ENCODE measurements at places on chromosomes 11 and 22.

DNA sequence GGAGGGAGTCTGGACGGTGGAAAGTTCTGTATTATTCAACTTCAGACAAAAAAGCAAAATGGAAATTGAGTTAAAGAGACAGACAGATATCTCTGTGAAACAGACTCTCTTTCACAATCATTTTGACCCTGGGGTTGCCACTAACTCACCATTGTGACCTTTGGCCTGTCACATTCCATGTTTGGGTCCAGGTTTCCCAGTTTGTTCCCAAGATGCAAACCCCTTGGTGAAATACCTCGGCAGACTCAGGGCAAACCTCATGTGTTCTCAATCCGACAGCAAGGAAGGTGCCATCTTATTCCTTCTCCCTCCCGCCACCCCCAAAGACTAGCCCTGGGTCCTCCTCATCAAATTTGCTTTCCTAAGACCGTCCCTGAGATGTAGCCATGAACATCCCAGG lies 41.8 kb downstream of the GALNT18 start:
- DNase-seq: no peak

DNA sequence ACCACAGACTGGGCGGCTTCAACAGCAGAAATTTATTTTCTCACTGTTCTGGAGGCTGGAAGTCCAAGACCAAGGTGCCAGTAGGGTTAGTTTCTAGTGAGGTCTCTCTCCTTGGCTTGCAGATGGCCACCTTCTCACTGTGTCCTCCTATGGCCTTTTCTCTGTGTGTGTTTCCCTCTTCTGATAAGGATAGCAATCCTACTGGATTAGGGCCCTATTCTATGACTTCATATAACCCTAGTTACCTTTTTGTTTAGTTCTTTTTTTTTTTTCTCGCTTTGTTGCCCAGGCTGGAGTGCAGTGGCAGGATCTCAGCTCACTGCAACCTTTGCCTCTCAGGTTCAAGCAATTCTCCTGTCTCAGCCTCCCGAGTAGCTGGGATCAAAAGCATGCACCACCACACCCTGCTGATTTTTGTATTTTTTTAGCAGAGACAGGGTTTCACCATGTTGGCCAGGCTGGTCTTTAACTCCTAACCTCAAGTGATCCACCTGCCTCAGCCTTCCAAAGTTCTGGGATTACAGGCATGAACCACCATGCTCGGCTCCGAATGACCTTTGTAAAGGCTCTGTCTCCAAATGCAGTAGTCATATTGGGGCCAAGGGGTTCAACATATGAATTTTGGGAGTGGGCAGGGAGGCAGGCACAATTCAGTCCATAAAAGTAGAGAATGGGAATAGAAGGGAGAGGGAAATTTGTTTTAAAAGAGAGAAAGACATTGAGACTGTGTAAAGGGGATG lies 25.5 kb upstream of the NNMT start:
- DNase-seq: no peak

GRCh38 chr22:31098632-31099110 lies 8.7 kb downstream of the SELENOM start:
- no peak for DNase-seq

DNA sequence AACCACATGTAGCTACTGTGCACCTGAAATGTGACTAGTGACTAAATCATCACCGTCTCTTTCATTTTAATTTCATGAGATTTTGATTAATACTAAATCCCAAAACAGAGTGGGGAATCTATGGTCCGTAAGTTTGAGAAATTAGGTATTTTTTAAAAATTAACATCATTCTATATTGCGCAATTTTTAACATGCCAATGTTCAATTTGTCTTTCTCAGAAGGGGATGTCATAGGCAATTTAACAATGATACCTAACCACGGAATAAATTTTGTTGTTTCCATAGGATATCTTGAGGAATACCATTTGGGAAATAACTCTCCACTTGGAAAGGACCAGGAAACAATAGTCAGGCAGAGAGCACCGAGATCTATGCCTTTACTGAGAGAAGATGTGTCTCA lies 267.7 kb downstream of the FAM76B start:
- no peak for DNase-seq

- DNase-seq: no peak
Measured at GRCh38 chr11:110433393-110434333, 3.9 kb downstream of the FDX1 start.

DNA sequence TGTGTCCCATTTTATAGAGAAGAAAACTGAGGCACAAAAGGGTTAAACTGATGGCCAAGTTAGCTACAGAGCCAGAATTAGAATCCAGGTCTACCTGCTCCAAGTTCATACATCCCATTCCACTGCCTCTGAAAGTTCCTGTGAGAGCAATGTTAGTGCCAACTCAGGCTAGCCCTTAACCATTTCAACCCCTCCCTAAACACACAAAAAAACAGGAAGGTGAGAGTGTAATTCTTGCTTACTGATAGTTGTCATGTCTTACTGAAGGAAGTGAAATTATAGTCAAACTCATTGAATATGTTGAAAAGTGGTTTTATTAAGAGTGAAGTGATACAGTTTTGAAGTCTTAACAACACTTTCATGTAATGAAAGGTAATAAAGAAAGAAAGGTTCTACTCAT lies 2.9 kb upstream of the E2F8 start:
- DNase-seq: no peak

- no peak for DNase-seq
Measured at GRCh38 chr11:84247926-84248325, 961.8 kb upstream of the CCDC90B start.

DNA sequence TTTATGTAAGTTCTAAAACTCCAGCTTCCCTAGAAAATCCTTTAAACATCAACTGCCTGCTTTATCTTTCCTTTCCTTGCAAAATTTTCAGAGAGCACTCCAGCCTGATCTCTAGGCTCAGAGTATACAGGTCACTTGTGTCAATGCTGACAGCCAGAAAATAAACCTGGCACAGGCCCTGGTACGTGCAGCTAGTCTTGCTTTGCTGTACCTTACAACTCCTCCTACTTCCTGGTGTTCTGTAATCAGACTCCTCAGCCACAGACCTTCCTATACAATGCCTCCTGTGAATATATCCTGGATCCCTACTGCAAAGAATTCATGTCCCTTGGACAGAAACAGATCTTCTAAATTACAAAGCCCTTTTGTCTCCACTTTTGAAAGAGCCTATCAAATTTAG lies 24.2 kb upstream of the TMEM123 start:
- no peak for DNase-seq

DNA sequence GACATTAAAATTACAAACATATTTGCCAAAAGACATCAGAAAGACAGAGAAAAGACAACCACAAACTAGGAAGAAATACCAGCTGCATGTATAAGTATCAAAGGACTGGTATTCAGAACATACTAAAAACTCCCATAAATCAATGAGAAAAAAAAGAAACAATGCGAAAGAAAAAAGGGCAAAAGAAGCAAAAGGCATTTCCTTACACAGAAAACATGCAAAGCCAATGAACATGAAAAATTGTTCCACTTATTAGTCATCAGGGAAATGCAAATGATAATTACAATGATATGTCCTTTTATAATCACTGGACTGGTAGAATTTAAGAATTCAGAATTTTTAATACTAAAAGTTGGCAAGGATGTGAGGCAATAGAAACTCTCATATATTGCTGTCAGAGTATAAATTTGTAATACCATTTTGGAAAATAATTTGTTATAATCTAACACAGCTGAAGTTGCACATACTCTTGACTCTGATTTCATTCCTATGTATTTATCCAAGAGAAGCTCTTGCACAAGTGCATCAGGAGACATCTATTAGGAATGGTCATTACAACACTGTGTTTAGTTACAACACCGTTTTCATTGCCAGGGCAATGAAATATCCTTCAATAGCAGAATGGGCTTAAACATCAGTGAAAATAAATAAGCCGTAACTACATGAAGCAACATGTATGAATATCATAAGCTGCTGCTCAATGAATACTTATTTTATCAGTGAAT lies 279.7 kb downstream of the SWAP70 start:
- DNase-seq: peak; percentile 67

GRCh38 chr11:35980686-35981390 lies 37.0 kb downstream of the LDLRAD3 start:
- DNase-seq: peak; percentile 51

DNA sequence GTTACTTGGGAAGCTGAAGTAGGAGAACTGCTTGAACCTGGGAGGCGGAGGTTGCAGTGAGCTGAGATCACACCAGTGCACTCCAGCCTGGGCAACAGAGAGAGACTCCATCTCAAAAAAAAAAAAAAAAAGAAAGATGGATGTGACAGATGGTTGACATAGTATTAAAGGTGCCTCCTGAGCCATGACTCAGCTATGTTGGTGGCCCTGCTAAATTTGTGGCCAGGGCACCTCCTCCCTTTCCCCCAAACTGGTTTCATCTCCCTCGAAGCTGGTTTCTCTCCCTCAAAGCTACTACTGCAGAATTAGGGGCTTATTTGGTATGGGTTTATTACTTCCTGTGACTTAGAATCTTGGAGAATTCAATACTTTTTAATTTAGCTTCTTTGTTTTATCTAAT lies 31.5 kb downstream of the SDHD start:
- DNase-seq: no peak

DNA sequence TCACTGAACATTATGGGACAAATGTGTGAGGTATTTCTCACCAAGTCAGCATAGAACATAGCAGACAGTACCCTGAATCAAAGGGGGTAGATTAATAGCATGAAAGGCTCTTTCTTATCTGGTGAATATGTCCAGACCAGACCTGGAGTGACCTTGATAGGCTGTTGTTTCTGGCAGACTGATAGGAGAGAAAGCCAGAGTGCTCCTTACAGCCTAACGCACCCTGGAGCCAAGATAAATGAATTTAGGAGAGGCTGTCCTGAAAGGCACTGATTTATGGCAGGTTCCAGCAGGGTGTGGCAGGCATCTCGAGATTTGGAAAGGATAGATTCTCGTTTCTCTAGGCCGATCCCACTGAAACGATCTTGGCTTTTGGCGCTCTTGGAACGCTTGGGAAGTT lies 204.6 kb downstream of the DBX1 start:
- DNase-seq: no peak

GRCh38 chr11:44377121-44377520 lies 67.2 kb upstream of the ALX4 start:
- no peak for DNase-seq

- no peak for DNase-seq
Measured at GRCh38 chr22:39940757-39941305, 19.4 kb upstream of the TMA7B start.

DNA sequence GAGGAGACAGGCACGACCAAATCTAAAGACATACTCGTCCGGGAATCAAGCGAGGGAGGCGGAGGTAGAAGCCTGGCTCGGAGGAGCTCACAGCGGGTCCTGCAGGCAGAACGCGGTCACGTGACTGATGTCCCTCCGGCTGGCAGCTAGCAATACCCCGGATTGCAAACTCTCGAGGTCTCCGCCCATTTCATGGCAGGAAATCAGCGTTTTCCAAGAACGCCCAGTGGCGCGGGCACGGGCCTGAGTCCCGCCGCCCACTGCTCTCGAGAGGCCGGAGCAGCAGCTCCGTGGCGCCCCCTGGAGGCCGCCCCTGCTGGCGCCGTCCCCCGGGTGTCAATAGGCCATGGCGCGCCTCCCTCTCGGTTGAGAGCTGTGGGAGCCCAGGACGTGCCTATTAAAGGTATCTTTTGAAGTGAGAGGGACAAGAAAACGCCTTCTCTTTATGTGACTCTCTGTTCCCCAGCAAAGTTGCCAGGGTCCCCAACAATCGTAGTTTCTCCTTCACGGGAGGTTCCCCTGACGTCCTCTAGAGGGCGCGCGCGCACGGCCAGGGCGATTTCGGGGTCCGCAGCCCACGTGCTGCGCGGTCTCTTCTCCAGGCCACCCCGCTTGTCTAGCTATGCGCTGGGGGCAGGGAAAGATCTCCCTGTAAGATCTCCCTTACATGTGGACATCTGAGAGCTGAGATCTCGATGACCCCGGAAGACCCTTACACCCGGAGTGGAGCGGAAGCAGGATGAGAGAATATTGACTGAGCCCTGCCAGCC lies 37.3 kb upstream of the RBFOX2 start:
- DNase-seq: peak; percentile 89

GRCh38 chr22:37351232-37351631 lies 68.9 kb downstream of the CYTH4 start:
- DNase-seq: no peak

- DNase-seq: no peak
Measured at GRCh38 chr22:48098243-48098920, 1335.9 kb downstream of the TBC1D22A start.

DNA sequence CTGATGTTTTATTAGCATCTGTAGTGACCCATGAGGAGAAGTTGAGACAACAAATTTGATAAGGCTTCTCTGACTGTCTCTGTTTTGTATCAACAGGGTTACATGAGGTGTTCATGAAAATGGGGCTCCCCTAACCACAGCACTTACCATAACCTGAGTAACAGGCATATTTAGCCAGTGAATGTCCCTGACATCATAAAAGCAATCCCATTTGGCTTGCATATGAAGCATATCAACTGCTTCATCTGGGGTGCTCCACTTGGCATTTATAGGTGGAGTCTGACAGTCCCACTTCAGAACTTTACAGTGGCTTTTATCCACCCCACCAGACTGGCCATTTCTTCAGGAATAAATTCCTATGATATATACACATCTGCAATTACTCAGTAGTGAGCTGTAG lies 257.6 kb downstream of the LUZP2 start:
- DNase-seq: no peak

DNA sequence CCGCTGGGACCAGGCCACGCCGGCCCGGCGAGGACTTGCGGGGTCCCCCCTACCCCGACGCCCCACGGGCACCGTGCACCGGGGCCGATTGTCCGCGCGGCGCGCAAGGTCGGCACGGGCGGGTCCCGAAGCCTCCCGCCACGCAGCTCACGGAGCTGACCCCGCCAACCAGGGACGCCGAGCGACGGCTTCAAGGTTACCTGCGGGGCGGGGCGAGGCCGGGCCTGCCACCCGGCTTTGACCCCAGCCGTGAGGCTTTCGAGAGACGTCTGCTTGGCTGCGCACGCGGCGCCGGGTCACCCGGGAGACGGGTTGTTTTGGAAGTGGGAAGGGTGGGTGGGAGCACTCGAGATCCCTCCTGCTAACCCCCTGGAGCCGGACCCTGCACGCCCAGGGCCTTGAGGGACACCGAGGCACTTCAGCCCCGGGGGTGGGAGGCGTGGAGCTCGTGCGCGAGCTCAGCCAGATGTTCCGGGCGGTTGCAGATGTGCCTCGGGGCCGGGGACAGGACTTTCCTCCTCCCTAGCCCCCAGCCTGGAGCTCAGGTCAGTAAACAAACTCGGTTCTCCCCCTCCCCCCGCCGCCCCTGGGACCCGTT lies 3.2 kb upstream of the WNT11 start:
- DNase-seq: peak; percentile 32

GRCh38 chr11:100686476-100687053 lies 523 bp upstream of the ARHGAP42 start:
- DNase-seq: no peak

GRCh38 chr11:76637491-76638269 lies 32.9 kb downstream of the LRRC32 start:
- DNase-seq: no peak

Measured in hindlimb muscle (tissue), 1 donor.